Cerebellar cortex (tissue), 1 donor: ENCODE measurements at places on chromosomes 7 and 10.

GRCh38 chr7:29878081-29878688 is 71.9 kb downstream of the WIPF3 start:
- peak; percentile 80 for DNase-seq

- DNase-seq, result no peak
Observed at GRCh38 chr10:5468262-5469106, 30.9 kb downstream of the CALML5 start.

DNA sequence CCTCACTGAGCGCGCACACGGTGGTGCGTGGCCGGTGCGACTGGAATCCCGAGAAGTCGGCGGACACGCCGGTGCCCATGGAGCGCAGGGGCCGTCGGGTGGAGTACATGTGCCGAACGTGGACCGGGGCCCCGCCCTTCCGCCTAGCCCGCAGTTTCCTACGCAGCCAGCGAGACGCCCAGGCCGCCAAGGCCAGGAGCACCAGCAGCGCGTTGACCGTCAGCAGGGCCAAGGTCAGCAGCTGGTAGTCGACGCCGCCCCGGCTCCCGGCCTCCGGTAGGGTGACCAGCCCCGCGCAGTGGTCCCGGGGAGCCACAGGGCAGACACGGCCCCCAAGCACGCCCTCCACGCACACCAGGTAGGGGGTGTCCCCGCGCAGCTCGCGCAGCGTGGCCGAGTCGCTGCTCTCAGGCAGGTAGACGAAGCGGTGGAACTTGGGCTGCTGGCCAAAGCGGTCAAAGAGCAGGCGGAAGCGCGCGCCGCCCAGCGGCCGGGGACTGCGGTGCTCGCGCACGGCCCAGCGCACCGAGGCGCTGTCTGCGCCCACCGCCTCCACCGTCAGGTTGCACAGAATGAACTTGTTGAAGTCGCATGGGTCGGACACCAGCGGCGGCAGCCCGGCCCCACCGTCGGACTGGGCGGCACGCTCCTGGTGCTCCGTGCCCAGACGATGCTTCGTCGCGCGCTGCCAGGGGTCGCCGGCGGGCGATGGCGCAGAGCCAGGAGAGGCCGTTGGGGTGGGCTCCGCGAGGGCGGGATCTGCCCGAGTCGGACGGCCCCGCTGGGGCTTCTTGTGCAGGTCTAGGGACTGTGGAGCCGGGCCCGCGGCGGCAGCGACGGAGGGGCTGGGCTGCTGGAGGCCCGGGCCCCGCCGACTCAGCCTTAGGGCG is 2.2 kb downstream of the TRIL start:
- no peak for DNase-seq

DNA sequence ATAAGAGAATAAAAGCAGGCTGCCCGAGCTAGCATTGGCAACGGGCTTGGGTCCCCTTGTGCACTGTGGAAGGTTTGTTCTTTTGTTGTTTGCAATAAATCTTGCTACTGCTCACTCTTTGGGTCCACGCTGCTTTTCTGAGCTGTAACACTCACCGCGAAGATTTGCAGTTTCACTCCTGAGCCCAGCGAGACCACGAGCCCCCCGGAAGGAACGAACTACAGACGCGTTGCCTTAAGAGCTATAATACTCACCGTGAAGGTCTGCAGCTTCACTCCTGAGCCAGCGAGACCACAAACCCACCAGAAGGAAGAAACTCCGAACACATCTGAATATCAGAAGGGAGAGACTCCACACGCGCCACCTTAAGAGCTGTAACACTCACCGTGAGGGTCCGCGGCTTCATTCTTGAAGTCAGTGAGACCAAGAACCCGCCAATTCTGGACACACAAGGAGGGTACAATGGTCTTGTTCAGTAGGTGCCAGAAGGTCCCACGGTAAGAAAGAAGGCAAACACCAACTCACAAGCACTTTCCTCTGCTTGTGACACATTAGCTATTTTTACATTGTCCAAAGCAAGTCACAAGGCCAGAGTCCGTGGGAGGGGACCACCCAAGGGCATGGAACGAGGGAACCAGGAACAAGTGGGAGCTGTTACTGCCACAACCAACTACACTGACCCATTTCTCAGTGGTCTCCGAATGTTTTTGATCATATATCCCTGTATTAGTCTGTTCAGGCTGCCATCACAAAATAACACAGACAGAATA is 29.2 kb upstream of the CACUL1 start:
- no peak for DNase-seq

DNA sequence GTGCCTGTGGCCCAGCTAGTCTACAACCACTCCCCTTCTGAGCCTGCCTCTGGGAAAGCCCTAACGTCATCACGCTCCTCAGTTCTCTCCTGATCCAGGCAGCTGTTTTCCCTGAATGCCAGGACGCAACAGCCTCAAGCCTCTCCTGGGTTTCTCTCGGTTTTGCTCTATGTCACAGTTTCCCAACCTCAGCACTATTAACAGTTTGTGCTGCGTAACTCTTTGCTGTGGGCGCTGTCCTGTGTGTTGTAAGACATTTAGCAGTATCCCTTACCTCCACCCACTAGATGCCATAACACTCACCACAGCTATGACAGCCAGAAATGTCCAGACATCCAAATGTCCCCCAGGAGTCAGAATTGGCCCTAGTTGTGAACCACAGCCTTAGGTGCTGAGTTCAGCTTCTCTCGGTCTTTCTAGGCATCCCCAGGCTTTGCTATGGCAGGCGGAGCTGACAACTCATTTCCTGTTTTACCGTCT is 226.3 kb upstream of the NPVF start:
- DNase-seq, result no peak

DNA sequence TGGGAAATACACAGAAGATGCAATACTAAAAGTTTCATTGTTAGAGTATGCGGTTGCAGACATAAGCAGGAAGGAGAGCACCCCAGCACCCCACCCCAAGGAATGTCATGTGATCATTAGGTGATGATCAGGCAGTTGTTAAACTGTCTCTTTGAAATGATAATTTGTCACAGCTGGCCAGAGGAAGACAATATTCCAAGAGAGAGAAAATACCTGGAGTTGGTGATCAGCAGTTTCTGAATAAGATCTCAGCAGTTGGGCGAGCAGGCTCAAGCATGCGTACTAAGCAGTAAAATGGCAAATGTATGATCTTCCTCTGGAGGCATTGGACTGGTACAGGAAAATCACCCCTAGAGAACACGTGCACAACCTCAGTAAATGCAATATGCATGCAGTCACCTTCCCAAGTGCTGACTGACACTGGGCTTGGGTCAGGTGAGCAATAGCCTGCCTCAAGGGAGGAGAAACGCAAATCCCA is 250.1 kb upstream of the MBL2 start:
- no peak for DNase-seq

- DNase-seq, result no peak
Observed at GRCh38 chr10:78981257-78981969, 87.4 kb upstream of the ZMIZ1 start.

- DNase-seq, result no peak
Observed at GRCh38 chr10:30160271-30160982, 101.0 kb upstream of the JCAD start.

GRCh38 chr10:2051108-2051507 is 313.8 kb upstream of the ADARB2 start:
- DNase-seq, result peak; percentile 57

DNA sequence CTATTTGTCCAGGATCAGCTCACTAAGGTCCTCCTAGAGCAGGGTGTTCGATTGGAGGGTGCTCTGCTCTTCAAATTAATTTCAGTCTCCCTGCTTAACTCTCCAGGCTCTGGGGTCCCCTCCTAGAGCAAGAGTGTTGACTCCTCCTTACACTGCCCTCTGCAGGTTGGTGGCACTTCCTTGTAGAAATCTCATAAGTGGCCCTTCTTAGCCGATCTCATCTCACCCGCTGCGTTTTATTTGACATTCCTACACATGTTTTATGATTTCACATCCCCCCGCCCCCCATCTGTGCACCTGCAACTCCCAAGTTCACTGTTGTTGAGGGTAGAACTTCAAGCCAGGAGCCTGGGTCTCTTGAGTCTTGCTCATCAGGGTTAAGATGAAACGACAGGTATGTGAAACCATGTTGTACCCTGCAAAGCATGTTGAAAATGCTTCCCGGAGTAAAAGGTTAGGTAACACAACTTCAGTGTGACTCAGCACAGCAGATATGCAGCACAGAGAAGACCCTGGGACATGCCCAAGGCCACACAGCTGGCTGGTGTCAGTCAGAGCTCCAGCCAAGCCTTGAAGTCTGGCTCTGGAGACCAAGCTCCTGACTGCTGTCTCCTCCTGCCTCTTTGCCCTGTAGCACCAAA is 171.2 kb downstream of the PRKAG2 start:
- DNase-seq, result no peak

DNA sequence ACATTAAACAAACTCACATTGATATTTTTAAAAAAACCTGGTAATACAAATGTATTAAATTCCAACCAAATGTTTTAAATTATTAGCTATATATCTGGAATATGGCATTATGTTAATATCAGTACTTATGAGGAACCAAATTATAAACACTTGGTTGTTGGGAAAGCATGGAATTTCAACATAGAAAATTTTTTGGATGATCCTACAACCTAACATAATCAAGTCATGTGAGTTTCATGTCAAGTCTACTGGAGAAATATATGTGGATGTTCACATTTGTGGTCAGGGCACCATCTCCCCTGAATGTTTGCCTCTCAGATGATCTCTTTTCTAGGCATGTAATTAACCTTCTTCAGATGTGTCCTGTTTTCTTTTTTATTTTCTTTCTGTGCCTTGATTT is 5.2 kb upstream of the POT1 start:
- DNase-seq, result no peak

GRCh38 chr7:106720641-106721040 is 59.7 kb upstream of the CCDC71L start:
- no peak for DNase-seq

- DNase-seq, result no peak
Observed at GRCh38 chr7:133349101-133349500, 96.2 kb downstream of the EXOC4 start.

GRCh38 chr7:154907651-154908620 is 95.0 kb downstream of the PAXIP1 start:
- DNase-seq, result no peak

DNA sequence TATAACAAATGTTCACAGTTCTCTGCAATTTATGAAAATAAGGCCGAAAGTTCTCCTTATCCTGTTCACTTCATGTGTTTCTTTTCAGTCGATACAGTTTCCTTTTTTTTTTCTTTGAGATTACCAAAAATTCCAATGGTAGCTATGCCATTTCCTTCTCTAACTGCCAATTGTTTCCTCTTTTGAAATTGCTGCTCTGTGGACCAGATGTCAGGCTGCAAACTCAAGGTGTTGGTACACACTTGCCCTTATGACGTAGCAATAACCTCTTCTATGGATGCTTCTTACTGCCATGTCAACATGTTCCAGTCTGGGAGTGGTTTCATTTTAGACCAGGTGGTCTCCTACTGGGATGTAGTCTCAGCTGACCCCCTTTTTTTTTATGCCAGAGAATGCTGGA is 52.9 kb downstream of the CASD1 start:
- no peak for DNase-seq

GRCh38 chr7:47303014-47303694 is 278.8 kb downstream of the TNS3 start:
- DNase-seq, result no peak

GRCh38 chr7:101605611-101606497 is 23.2 kb downstream of the MYL10 start:
- no peak for DNase-seq

DNA sequence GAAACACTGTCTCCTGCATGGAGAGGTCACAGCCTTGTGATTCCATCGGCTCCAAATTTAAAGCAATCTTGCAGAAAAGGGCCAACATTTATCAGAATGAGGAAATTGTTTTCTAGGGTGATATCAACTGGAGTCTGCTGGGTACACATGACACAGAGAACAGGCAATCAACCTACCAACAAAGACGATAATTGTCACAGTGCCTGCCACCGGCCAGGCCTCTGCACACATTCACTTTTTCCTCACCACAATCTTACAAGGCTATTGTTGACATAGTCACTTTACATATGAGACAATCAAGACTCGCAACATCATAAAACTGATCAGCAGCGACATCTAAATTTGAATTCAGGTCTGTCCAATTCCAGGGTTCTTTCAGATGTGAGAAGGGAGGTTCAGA is 189.4 kb downstream of the KCNMA1 start:
- DNase-seq, result no peak

GRCh38 chr7:134712196-134712595 is 65.5 kb downstream of the BPGM start:
- no peak for DNase-seq

- no peak for DNase-seq
Observed at GRCh38 chr10:117339578-117339977, 35.7 kb downstream of the PDZD8 start.

- no peak for DNase-seq
Observed at GRCh38 chr7:132646052-132646451, 69.8 kb upstream of the PLXNA4 start.

DNA sequence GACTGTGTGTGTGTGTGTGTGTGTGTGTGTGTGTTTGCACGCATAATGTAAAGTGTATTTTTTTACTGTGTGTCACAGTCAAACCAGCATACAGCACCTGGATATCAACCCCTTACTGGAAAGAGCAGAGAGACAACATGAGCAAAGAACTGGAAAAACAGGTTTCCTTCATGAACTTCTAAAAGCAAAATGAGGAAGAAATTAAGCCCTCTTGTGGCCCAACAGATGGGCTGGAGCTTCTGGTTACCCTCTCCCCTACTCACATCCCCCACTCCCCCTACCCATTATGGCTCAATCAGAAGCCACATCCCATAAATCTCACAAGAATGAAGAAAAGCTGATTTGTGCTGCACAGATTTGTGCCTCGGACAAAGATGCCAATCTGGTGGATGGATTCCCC is 36.2 kb downstream of the PDE1C start:
- DNase-seq, result no peak

DNA sequence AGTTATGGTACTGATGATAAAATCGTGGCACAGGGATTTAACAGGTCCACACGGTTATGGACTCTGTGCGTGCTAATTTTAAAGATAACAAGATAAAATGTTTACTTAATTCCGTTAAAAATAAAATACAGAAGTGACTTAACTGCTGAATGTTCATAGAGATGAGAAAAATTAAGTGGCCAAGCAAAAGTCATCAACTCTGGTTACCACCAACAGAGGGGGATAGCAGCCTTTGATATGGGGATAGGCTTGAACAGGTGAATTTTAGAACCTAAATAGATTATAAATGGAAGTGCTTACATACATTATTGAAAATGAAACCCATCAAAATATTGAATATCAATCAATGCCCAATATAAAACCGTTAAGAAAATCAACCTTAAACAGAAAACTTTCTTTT is 245.0 kb downstream of the WDR37 start:
- no peak for DNase-seq
